Naive thymus-derived CD8-positive, alpha-beta T cell (primary cell): ENCODE measurements at places on chromosomes 13 and 19. TPM values are rescaled to one million over a fixed set of nuclear protein-coding genes. Genes with fewer than 3 reads are reported as not detected.

Gene SSC5D
- total RNA-seq: 1.4 TPM

- no peak for DNase-seq
- no peaks in the 10 kb centered on the region for H3K36me3 ChIP-seq
- peaks cover 6% of the 10 kb centered on the region for H3K4me1 ChIP-seq
- no peak overlapping the region for H3K4me3 ChIP-seq
These were observed 41.5 kb upstream of the MEDAG start for GRCh38 chr13:30864433-30865122.

Gene ZNF136
- 32.4 TPM for total RNA-seq

DNA sequence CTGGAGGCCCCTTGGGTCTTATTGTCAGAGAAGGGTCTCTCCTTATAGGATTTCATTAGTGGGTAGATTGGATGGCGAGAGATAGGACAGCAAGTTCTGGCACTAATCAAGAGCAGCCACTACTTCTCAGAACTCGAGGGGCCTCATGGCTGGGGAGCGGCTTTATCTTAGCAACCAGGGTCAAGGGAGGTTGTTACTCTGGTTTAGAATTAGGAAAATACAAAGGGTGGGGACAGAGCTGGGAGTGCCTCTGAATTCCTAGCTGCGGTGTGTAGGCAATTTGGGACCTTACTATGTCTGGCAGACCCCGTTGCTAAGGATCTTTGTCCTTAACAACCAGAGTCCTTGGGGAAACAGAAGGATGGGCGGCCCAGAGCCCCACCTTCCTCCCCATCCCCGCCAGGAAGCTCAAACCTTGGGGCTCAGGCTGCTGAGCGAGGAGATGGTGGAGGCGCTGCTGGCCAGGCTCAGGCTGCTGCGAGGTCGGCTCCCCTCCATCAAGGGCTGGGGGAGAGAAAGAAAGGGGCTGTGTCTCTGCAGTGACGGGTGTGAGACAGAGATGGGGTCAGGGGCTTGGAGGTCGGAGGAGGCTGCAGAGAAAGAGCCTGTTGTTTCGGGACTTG is 1.2 kb downstream of the PLEKHA4 start:
- H3K36me3 ChIP-seq: peaks cover 1% of the 10 kb centered on the region
- no peak for DNase-seq
- peaks cover 5% of the 10 kb centered on the region for H3K4me1 ChIP-seq

Gene ZNF541
- total RNA-seq: 0.86 TPM

DNA sequence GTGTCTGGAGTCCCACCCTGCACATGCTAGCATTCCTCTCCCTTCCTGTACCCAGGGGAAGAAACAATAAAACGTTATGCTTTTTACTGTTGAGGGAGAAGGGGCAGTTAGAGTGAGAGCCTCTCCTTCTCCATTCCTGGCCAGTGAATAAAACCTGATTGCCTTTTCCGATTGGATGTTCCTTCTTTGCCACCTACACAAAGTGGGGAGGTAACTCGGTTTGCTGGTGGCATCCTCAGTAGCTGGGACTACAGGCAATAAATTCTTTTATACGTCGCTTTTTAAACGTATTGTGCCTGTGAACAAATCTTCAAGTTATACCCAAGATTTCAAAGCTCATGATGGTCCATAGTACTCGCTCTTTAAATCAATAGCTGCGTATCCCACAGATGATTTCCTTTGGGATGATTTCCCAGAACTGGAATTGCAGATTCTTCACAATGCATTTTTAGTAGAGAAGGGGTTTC is 660 bp upstream of the MVB12A start:
- peaks cover 13% of the 10 kb centered on the region for H3K4me1 ChIP-seq
- no peak for DNase-seq
- no peaks in the 10 kb centered on the region for H3K36me3 ChIP-seq
- H3K27me3 ChIP-seq: no peaks in the 10 kb centered on the region
- peak overlapping the region; percentile 75 for H3K27ac ChIP-seq

DNA sequence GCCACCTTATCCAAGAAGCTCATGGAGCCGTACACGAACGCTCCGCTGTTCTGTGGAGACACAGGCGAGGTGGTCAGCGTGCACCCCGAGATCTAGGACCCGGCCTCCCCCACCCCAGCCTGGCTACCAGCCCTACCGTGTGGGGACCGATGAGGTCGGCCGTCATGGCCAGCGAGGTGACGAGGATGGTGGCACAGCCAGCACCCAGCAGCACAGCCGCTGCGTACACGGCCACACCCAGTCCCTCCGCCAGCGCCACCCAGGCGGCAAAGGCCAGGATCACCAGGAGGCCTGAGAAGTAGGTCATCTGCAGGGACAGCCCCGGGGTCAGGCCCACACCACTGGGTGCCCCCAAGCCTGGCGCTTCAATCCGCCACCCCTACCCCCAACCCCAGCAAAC is 7.1 kb downstream of the TEKTIP1 start:
- no peaks in the 10 kb centered on the region for H3K27me3 ChIP-seq
- no peaks in the 10 kb centered on the region for H3K36me3 ChIP-seq
- H3K4me1 ChIP-seq: peaks cover 17% of the 10 kb centered on the region
- H3K4me3 ChIP-seq: no peak overlapping the region
- H3K27ac ChIP-seq: no peak overlapping the region

GRCh38 chr13:74573654-74574053 is 439.4 kb upstream of the KLF12 start:
- peaks cover 20% of the 10 kb centered on the region for H3K27me3 ChIP-seq
- peaks cover 15% of the 10 kb centered on the region for H3K4me1 ChIP-seq
- no peak overlapping the region for H3K4me3 ChIP-seq

DNA sequence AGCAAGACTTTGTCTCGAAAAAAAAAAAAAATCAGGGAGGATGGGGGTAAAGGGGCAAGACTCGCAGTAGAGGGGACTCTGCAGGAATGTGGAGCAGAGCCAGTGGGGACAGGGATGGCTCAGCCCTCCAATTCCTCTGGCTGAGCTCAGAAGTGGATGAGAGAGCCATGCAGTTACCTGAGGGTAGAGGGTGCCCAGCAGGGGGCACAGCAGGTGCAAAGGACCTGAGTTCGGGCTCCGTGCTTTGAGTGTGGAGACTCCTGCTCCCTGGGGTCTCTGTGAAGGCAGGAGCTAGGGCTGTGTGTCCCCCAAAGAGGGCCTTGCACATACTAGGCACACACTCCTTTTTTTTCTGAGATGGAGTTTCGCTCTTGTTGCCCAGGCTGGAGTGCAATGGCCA is 7.7 kb downstream of the DOCK6 start:
- H3K27ac ChIP-seq: no peak overlapping the region
- no peak overlapping the region for H3K4me3 ChIP-seq
- H3K36me3 ChIP-seq: no peaks in the 10 kb centered on the region
- peaks cover 3% of the 10 kb centered on the region for H3K27me3 ChIP-seq
- no peak for DNase-seq
- no peaks in the 10 kb centered on the region for H3K4me1 ChIP-seq

Gene SHISA2
- total RNA-seq: 1.5 TPM

GRCh38 chr19:40632311-40633036 is 31.3 kb downstream of the LTBP4 start:
- H3K27ac ChIP-seq: no peak overlapping the region
- DNase-seq: no peak
- H3K27me3 ChIP-seq: peaks cover 5% of the 10 kb centered on the region
- peaks cover 4% of the 10 kb centered on the region for H3K36me3 ChIP-seq

Gene ZNF700
- total RNA-seq: 24.0 TPM

GRCh38 chr19:48090281-48090802 is 20.3 kb downstream of the PLA2G4C start:
- H3K36me3 ChIP-seq: peaks cover 24% of the 10 kb centered on the region
- no peaks in the 10 kb centered on the region for H3K4me1 ChIP-seq
- no peaks in the 10 kb centered on the region for H3K27me3 ChIP-seq
- H3K27ac ChIP-seq: no peak overlapping the region
